Esophagus muscularis mucosa (tissue), 4 donors: ENCODE measurements at places on chromosomes 13 and 19.

- no peak for DNase-seq
Observed at GRCh38 chr13:37163641-37164265, 58.3 kb upstream of the CSNK1A1L start.

DNA sequence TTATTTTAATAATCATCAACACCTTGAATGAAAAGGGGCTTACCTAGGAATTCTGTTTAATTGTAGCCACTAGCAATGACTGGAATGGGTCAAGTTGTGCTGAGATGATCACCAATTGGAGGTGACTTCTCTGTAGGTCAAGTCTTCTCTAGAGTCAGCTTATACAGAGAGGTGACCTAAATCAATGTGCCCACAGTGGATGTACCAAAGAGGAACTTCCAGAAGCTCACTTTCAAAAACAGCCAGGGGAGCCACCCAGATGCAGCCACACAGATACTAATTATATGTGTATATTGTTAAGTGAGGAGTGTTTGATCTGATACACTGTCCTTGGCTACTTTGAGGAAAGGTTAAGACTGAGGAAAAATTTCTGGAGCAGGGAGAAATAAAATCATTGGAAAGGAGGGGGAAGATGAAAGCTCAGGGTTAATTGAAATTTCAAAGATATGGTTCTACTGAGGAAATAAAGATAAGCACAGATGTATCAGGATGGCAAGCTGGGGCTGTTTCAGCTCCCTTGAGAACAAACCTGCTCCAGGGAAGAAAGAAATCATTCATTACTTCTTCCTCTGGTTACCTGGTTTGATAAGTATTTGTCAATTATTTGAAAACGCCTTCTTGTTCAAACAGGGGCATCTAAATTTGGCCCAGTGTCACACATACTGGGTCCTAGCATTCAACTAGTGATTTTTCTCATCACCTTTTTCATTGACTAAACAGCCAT lies 5.1 kb downstream of the GPR183 start:
- DNase-seq: no peak

DNA sequence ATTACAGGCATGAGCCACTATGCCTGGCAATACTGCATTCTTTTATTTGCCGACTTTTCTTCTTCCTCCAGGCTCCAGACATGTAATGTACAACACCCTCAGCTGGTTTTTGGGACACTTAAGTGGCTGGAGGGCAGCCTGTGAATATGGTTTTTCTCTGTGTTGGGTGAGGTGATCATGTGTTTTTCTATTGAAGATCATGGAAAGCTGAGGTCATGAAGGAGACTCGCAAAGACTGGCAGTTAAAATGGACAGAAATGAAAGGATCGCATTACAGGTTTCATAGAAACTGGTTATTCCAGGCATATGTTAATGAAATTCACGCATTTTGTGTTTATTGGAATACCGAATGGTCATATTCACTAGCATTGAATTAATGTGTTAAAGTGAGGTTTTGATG lies 85.2 kb upstream of the RNF113B start:
- DNase-seq: no peak

GRCh38 chr19:6596621-6597020 lies 5.7 kb upstream of the CD70 start:
- no peak for DNase-seq

DNA sequence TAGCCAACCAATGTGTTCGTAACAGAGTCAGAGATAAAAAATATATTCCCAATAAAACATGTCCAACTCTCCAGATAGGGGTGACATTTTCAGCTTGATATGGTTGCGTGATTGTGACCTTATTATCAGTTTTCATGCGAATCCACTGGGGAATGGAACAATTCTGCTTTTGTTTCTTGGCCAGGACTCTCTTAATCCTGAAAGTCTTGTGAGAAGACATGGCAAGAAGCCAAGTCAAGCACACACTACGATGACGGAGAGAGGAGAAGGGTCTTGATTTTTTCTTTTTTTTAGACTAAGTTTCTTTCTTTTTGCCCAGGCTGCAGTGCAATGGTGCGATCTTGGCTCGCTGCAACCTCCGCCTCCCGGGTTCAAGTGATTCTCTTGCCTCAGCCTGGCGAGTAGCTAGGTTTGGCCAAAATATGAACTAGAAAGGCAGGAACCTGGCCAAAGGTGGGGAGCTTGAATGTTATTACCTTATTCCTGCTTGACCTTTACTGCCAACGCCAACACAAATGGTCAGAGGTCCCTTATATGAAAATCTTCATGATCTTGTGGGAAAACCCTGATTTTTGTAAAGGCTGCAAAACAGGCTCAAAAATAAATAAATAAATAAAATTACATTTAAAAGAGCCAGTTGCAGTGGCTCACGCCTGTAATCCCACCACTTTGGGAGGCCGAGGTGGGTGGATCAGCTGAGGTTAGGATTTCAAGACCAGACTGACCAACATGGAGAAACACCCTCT lies 14.5 kb downstream of the ZNF816 start:
- DNase-seq: no peak

DNA sequence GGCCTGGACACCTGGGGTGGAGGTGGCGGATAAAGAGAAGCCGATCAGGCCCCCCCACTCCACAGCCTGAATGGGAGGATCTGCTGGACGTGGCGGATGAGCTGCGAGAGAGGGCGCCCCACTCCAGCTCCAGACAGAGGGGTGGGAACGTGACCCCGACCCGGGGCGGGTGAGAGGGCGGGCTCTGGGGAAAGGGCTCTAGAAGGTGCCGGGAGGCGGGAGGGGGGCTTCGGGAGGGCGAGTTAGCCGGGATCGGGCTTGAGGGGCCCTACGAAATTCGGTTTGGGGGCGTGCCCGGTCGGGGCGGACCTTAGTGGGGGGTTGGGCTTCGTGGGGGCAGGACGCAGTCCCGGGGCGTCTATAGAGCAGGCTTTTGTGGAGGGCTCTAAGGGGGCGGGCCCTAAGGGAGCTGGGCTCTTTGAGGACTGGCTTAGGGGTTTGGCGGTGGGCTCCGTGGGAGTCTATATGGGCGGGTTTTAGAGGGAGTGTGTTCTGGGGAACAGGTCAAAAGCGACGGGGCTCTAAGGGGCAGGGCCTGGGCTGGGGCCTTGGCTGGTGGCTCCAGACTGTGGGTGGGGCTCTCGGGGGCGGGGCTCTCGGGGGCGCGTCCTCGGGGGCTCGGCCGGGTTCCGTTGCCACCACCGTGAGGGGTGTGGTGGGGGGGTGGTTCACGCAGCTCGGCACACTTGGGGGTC lies 4.1 kb upstream of the NANOS3 start:
- no peak for DNase-seq

GRCh38 chr13:87941226-87941625 lies 270.1 kb downstream of the SLITRK5 start:
- DNase-seq: no peak

- DNase-seq: no peak
Observed at GRCh38 chr19:51712461-51713081, 11.2 kb downstream of the HAS1 start.

DNA sequence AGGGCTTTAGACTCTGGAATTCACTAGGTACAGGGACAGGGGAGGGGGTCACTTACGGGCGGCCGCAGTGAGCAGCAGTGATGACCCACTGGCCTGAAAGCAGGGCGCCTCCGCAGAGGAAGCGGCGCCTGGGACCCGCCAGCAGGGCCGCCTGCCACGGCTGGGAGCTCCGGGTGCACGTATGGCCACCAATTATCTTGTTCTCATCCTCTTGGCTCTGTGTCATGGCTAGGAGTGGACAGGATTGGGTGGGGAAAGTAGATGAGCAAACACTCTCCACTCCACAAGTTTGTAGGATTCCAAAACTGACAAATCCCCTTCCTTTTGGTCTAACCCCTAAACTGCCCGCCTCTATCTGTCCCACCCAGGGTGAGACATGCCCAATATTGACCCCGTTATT lies 1.2 kb downstream of the KLK14 start:
- no peak for DNase-seq

DNA sequence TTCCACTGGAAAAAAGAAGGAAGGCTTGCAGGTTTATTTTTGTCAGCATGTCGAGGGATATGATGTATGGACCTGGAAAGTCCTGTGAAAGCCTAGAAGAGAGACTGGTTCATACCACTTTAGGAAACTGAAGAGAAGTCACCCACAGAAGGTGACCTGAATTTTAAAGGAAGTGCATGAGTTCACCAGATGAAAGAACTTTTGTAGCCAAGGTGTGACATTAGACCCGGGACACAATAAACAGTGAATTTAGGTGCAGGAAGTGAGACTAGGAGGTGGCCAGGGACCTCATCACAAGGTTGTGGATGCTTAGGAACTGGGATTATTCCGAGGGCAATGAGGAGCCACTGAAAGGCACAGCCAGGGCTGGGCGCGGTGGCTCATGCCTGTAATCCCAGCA lies 79.1 kb downstream of the ZNF429 start:
- DNase-seq: no peak

DNA sequence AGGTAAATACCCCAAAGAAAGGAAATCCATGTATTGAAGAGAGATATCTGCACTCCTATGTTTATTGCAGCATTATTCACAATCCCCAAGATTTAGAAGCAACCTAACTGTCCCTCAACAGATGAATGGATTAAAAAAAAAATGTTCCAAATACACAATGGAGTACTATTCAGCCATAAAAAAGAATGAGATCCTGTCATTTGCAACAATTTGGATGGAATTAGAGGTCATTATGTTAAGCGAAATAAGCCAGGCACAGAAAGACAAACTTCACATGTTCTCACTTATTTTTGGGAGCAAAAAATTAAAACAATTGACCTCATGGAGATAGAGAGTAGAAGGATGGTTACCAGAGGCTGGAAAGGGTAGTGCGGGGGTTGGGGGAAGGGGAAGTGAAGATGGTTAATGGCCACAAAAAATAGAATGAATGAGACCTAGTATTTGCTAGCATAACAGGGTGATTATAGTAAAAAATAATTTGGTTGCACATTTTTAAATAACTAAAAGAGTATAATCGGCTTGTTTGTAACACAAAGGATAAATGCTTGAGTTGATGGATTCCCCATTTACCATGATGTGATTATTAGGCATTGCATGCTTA lies 9.7 kb upstream of the ZNF709 start:
- DNase-seq: no peak

DNA sequence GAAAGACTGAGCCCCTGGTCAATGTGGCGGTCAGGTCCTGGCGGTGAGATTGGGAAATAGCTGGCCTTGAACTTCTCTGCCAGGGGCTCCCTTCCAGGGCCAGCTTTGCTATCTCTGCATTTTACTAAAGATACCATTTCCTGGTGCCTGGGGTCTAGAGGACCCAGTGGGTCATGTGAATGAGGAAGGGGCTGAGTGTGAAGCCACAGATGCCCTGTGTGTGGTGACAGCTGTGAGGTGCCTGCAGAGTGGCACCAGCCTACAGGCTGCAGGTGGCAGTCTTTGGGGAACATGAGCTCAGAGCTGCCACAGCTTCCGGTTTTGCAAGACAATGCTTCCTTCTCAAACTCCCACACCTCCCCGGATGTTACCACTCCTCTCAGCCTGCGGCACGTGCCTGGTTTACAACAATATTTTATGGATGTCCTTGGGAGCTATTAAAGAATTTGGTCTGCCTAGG lies 5.2 kb upstream of the MLNR start:
- no peak for DNase-seq
